ENCODE measurements at places on chromosomes 5 and 9.

- no peak for DNase-seq
Observed at GRCh38 chr5:40585537-40586267, 94.0 kb upstream of the PTGER4 start.

DNA sequence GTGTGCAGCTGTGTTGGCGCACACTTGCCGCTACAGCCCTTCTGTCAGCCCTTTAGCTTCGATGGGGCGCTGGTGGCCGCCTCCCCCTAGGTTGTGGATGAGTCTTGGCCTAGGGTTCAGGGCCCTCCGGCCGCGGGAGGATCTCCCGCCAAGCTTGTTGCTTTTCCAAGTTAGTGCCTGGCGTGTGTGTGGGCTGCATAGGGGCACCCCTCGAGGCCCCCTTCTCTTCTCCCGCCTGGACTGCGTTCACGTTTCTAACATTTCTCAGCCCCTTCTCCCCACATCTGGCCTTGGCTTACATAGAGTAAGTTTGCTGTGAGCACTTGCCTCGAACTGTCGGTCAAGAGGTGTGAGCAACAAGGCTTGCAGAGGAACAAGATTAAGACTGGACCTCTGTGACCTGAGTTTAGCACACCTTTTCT is 413 bp upstream of the OXCT1 start:
- no peak for DNase-seq

- DNase-seq, result no peak
Observed at GRCh38 chr9:98992885-98993569, 49.3 kb downstream of the COL15A1 start.

GRCh38 chr5:56552612-56553268 is 262.6 kb upstream of the MAP3K1 start:
- no peak for DNase-seq

DNA sequence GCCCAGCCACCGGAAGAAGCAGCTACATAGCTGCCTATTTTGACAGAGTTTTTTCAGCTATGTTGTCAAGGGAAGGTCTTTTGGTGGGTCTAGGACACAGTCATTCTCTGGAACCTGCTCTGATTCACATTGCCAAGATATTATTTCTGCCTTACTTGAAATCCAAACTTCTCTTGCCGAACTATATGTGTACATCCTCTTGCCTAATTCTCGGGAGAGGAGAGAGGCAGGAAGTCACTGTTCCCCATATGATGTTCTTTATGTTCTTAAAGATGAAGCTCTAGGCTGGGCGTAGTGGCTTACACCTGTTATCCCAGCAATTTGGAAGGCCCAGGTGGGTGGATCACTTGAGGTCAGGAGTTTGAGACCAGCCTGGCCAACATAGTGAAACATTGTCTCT is 8.6 kb downstream of the TMEM252 start:
- DNase-seq, result no peak

GRCh38 chr5:78527925-78528324 is 120.6 kb downstream of the LHFPL2 start:
- DNase-seq, result no peak

DNA sequence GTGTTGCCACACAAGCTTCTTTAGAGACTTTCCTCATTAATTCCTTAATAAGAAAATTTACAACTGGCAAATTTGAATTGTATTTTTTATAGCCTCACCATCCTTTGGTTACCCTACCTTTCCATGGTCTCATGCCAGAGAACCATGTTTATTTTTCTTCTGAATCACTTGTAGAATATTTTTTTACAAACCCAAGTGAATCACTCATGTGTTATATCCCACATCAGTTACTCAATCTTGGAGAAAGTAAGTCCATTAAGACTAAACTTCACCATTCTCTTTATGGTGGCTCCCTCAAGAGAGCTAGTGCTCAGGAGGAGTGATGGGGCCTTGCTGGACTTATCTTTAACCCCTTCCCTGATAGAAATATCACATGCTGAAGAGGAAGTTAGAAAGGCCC is 128.9 kb downstream of the SUSD1 start:
- no peak for DNase-seq

DNA sequence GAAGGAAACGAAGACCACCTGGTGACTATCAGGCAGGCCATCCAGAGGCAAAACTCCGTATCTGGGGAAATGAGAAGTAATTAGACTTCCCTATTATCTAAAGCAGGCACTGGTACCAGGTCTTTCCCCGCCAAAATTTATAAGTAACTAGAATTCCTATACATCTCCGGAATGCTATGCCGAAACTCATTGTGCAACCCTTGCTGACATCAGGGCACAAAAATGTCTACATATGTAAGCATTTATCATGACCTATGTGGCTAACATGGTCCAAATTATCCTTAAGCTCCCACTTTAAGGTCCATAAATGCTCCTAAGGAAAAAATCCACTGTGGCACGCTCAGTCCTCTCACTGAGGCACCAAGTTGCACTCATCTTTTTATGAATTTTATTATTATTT is 17.8 kb downstream of the ACTL7B start:
- no peak for DNase-seq

GRCh38 chr9:113526841-113527240 is 63.3 kb downstream of the RGS3 start:
- no peak for DNase-seq

DNA sequence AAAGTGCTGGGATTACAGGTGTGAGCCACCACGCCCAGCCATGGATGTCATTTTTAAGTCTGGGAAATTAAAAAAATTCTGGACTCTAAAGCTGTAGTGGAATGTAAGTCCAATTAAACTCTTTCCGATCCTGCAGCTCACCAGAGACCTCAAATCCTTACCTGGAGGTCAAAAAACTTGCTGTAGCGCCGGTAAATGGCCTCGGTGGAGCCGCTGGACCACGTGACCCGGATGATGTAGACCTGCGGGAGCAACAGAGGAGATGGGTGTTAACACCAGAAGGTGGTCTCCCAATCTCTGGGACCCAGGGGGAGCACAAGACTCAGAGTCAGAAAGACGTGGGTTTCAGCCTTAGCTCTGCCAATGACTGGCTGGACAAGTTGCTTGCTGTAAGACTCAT is 32.1 kb downstream of the SH3PXD2B start:
- no peak for DNase-seq

GRCh38 chr5:168317096-168317520 is 25.7 kb downstream of the WWC1 start:
- DNase-seq, result no peak

DNA sequence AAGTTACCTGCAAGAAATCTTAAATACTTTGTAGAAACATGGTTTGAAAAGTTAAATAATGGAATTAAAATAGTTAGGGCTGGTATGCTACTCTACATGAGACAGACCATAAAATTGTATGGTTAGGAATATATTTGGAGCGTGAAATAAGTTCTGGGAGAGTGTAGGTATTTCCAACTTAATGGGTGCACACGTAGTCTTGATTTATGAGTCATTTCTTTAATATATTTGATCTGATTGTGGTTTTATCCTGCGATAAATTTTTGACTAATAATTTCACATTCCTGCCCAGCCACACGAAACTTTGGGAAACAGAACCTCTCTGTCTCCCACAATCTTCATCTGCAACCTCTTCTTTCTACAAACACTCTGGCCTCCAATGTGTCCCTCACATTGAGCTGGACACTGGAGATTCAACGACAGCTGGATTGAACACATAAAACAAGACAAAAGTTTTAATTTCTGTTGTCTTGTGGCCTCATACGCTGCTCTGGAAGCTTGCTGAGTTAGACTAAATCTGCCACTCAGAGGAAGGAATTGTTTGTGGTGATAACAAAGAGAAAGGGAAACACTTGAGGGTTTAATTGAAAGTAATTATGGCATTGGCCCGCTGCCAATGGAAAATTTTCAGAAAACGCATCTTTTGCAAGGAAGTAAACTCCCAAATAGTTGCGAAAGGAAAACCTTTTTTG is 201.8 kb upstream of the ZNF608 start:
- no peak for DNase-seq

DNA sequence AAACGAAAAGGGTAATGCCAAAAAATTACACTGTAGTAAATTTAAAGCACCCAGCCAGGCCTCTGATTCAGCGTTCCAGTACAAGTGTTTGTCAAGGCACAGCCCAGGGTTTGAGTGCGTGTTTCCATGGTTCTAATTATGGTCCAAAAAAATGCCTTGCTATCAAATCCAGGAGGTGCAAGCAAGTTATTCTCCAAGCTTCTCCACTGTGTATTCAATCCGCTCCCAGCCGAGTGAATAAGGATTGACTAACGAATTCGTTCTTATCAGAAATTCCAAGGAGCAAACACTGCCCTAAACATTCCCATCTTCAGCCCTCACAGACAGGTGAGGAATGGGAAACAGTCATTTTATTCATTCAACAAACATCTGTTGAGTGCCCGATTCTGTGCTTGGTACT is 103.3 kb upstream of the WWC1 start:
- DNase-seq, result no peak

DNA sequence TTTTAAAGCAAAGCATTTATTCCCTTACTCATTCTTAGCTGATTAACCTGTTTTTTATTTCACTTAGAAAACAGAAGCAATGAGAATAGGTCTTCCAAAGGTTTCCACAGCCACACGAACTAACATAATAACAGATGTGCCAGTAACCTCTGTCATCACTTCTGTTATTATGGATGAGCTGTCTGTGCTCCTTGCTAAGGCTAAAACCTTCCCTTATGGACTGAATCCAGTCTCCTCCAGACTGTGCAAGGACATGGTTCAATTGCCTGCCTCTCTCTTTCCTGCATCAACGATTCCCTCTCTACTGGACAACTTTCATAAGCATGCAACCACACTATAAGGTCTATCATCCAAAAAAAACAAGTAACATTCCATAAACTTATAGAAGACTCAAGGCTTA is 1446.2 kb downstream of the MAT2B start:
- DNase-seq, result no peak

DNA sequence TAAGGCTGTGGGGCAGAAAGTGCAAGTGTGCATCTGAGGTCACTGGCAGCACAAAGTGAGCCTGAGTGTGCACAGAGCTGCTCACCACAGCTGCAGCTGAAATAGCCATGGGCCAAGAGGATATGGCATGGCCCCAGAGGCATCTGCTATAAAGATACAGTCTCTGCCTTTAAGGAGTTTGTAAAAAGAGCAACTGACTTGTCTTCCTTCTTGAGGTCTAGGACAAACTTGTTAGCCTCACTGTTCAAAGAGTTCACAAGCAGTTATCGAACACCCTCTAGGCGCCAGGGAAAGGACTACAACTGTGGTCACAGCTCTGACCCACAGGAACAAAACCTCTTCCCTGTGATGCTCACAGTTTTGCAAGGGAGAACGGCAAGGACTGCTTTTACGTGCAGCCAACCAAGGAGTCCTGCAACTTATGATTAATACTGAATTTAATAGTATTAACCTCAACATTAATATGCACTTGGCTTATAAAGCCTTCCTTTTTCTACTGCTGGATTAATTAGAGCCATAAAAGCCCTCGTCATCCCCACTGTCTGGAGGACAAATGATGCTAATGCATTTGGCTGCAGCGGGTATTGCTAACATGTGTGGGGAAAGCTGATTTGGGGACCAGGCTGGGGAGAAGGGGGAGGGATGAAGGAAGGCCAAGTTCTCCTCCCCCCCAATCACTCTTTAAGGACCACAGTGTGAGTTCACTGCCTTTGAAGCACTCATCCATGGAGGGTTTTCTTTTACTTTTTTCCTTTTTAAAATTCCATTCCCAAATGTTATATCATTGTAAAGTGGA is 189.8 kb upstream of the TRIM32 start:
- no peak for DNase-seq

DNA sequence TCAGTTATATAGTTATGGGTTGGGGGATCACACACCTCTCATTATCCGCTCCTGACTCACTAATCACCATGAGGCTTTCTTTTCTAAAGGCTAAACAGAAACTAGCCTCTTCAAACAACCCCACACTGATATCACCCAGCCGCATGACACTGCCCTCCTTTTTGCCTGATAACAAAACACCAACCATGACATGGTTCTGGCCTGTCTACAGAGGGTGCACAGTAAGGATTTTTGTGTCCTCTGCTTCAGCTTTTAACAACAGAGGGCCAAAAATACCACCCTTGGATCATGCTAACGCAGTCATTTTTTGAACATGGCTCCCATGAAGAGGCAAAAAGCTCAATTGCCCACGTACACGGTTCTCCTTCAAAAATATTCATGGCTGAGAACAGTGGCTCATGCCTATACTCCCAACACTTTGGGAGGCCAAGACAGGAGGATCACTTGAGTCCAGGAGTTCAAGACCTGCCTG is 4.0 kb downstream of the CMBL start:
- no peak for DNase-seq

- DNase-seq, result no peak
Observed at GRCh38 chr5:107470295-107470582, 200.5 kb downstream of the EFNA5 start.

- DNase-seq, result no peak
Observed at GRCh38 chr5:9716838-9717281, 86.7 kb upstream of the TAS2R1 start.

- DNase-seq, result no peak
Observed at GRCh38 chr5:142803428-142804125, 33.4 kb downstream of the ARHGAP26 start.

GRCh38 chr5:172347496-172348052 is 64.0 kb upstream of the UBTD2 start:
- DNase-seq, result no peak

GRCh38 chr5:153237671-153238332 is 252.7 kb upstream of the GRIA1 start:
- no peak for DNase-seq

Measured in activated CD4-positive, alpha-beta T cell treated with anti-CD3 and anti-CD28 coated beads for 36 hours (primary cell).